ENCODE measurements at places on chromosomes 1 and 21. TPM values are rescaled to one million over a fixed set of nuclear protein-coding genes. Genes with fewer than 3 reads are reported as not detected.

DNA sequence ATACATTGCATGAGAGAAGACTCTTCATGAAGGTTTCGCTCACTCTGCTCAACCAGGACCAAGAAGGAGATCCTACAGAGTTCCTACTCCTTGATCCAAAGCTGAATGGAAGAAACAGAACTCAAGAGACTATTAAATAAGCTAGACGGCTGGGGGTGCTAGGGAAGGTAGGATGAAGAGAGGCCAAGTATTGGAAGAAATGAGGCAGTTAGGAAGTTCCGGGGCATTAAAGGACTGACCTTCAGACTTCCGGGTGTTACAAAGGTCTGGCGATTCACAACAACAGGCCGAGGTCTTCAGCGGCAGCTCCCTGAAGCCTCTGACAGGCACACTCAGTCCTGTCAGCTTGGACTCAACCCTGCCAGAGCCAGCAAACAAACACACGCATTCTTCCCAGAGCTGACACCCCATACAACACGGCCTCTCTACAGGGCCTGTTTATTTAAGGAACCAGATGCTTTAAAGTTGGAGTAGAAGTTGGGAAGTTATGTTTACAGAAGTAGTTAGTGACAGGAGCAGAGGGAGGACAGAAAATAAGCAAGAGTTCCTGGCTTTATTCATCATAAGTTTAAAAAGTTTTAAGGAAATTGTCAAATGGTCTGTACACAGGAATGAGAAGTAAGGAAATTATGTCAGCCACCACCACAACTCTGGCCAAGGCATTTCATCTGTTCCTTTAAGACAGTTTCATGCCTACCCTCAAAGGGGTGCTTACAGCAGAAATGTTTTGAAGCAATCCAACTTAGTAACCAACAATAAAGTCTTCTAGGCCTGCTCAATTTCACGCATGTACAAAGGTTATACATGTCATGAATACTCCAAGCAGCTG is 4.7 kb downstream of the SORT1 start:
- DNase-seq, result no peak

DNA sequence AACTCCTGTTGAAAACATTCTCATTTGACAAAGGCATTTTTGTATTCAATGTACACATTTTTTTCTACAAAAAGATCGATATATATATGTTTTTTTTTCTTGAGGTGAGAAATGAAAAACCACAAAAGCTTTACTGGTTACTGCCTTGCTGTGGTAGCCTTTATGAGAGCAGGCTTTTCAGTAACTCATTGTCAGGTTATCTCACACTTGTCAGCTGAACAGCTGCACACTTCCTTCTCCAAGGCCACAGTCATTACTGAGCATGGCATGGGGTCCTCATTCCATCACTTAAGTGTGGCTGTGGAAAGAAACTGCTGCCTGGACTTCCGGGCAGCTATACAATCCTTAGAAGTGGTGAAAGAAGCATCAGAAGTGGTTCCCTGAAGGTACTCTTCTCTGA is 169.3 kb upstream of the ZP4 start:
- DNase-seq, result no peak

GRCh38 chr1:15181564-15181963 is 28.0 kb downstream of the TMEM51 start:
- DNase-seq, result no peak

DNA sequence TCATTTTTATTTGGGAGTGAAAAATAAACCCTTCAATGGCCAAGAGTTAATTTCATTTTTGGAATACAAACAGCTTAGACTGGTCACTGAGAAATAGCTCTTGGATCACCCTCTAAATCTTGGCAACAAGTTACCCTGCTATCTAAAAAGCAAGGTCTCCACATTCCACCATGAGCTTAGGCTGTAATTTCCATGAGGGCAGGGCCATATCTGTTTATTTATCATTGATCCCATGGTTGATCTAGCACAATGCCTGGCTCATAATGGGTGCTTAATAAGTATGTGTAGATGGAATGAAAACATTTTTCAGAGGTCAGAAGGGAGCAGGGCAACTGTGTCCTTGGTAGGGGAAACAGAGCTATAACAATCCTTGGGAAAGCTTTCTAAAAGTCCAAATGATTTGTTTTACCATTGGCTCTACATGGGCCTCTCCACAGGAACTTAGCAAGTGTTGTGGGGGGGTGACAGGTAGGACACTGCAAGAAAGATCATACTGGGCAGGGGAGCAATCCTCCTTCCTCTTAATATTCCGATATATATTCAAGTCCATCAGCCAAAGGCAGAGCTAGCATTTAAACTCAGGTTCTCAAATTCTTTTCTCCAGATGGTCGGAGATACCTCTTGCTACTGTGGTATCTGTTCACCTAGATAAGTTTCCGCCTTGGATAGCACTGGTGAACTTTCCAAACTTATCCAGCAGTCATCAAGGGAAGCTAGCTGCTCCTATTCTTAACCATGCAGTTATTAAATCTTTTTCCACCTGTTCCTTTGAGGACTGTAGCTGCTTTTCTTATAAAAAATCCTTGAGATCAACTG is 53.1 kb upstream of the PTCH2 start:
- DNase-seq, result no peak

GRCh38 chr1:37609994-37610393 is 14.3 kb upstream of the GNL2 start:
- DNase-seq, result no peak

GRCh38 chr1:76802094-76802493 is 65.2 kb upstream of the ST6GALNAC5 start:
- DNase-seq, result no peak

The FCAMR gene
- total RNA-seq, result not detected

The PROX1 gene
- 1.3 TPM for total RNA-seq

The SLAMF6 gene
- total RNA-seq, result not detected
